ENCODE measurements at places on chromosomes 3 and 15.
A peak's percentile ranks its signal among the peaks of the same experiment; 100 is the strongest.

DNA sequence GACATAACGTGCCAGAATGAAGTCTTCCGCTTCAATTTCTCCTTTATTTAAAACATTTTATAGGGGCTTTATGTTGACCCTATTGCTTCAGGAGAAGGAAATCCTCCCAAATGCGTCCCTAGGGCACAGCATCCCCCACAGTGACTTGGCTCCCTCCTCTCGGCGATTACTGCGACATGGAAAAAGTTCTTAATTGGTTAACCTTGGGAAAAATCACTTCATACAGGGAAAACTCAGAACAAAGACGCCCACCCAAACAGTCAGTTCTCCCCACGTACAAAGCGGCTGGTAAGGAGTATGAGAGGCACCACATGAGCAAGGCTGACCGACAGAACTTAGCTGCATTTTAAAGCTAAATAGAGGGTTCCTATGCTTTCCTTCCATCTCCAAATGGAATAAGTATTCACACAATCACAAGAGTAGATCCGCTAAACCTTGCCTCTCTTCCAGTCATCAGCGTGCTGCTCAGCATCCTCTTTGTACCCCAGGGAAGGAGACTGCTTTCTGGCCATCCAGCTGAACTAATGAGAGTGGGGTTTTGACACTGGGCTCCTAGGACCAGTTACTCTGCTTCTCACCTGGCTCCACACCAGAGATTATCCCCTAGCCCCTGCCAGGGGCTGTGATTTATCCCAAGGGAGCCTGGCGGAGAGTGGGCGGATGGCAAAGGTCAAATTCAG is 415.3 kb upstream of the WNT5A start:
- DNase-seq, result no peak

GRCh38 chr3:4852780-4853748 is 126.2 kb upstream of the BHLHE40 start:
- DNase-seq, result no peak

GRCh38 chr3:50147447-50147846 is 7.7 kb upstream of the SEMA3F start:
- DNase-seq, result no peak

DNA sequence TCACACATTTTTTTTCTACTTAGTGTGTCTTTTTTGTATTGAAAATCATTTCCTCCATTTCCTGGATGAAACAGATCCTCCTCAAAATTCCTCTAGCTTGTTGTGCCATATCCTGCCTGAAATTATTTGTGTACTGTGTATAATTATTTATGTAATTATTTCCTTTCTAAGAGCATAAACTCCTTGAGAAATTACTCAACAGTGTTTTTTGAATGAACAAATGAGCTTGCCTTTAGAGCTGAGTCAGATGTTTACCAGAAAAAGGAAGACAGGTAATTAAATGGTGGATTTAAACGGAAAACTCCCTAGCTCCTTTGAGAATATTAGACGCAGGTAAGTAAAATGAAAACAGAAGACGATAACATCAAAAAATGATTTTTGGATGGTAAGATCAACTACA is 13.2 kb upstream of the SECISBP2L start:
- no peak for DNase-seq

DNA sequence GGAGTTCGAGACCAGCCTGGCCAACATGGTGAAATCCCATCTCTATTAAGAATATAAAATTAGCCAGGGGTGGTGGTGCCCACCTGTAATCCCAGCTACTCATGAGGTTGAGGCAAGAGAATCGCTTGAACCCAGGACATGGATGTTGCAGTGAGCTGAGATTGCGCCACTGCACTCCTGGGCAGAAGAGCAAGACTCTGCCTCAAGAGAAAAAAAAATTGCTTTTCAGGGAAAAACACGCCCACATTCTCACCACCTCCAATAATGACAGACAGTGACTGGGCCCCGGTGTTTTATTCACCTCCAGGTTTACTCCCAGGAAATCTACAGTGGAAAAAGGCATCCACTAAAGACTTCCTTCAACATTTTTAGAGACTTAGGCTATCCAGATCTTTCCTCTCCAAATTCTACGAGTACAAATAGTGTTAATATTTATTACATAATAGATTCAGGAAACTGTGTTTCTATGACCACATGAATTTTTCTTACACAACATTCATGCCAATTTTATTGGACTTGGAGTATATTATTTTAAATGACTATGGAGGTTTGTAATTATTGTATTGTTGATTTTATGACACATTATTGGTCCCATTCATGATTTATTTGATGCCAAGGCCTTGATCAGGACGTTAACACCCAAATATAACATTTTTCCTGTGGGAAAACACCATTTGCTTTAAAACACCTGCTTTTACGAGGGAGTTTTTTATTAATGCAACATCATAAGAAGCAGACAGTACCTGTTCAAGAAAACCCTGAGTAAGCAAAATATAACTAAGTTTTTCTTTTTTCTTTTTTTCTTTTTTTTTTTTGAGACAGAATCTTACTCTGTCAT is 26.6 kb downstream of the IGF2BP2 start:
- DNase-seq, result no peak

- DNase-seq, result peak; percentile 36
These were observed 1.5 kb downstream of the C2CD4A start for GRCh38 chr15:62068071-62068809.

DNA sequence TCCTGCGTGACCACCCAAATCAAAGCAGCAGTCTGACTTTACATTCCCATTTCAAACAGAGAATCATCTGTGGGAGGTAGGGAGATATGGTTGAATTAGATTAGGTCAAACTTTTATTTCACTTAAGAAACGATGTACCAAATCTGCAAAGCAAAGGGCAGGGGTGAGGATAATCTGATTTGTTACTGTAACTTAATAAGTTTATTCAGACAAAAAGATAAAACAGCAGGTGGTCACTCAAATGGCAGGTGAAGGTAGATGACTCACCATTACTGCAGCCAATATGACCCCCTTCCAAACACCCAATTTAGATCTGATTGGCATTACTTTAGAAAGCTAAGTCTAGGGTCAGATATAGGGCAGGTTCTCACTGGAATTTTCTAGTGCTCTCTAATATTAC is 651.0 kb upstream of the NAALADL2 start:
- DNase-seq, result no peak

GRCh38 chr15:51758645-51759044 is 7.2 kb downstream of the TMOD2 start:
- no peak for DNase-seq
